ENCODE measurements at places on chromosomes 13 and 19.

DNA sequence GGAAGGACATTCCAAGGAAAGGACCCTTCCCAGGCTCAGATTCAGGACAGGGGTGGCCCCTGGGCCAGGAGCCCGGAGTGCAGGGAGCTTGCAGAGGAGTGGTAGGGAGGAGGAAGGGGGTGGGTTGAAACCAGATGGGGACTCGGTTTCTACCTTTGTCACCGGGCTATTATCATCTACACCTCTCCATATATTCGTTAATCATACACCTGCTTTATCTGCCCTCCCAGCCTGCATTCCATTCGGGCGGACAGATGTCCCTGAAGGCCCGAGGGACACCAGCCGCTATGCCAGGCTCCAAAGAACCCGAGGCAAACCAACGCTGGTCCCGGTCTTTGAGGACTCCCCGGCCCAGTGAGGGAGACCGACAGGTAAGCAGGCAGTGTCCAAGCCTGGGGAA is 15.5 kb upstream of the MYH14 start:
- no peak for DNase-seq

DNA sequence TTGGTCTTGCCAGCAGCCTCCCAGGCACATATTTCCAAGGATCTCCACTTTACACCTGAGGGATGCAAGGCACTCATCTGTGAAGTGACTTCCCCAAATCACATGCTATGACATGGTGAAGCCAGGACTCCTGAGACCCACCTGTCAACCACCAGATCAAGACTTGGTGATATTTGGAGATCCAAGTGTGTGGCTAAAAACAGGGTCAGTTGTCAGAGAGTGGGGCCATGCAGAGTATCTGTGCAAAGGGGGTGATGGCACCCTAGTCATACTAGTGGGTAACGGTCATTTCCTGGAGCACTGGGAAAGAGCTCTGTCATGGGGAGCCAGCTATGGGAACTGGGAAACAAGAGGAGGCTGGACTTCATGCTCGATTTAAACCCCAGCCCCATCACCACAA is 218.4 kb upstream of the IRS2 start:
- no peak for DNase-seq

DNA sequence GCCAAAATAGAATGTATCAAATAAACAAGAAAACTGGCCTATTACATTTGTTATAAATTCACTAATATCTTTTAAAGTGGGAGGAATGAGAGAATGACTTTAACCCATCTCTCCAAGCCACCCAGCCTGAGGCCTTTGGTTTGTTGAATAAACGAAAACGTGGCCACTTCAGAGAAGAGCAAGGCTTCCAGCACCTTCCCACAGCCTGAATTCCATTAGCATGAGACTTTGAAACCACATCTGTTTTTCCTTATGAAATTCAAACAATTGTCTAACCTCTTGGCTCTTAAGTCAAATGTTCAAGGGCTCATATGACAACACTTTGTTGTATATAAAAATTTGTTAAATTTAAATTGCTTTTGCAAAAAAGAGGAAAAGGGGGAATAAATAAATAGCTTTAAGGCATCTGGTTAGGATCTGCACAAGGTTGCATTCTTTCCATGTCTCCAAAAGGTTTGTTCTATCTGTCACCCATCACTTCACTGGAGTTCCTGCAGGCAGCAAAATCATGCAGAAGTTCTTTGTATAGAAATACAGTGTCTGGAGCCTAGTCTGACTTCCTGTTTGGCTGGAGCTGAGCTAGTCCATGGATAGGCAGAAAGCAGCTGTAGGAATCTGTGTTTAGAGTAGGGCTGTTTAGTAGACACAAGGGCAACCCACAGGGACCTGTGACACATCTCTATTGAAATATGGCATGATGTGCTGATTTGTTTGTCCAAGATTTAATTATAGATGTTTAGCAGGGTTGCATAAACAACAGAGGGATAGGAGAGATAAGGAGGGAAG is 502.3 kb downstream of the KCTD12 start:
- DNase-seq, result no peak

GRCh38 chr13:20043207-20043925 is 84.8 kb downstream of the ZMYM2 start:
- no peak for DNase-seq

- no peak for DNase-seq
These were observed 22.3 kb downstream of the GARRE1 start for GRCh38 chr19:34276614-34277013.

- no peak for DNase-seq
These were observed 140.5 kb upstream of the VSTM2B start for GRCh38 chr19:29385191-29385795.

DNA sequence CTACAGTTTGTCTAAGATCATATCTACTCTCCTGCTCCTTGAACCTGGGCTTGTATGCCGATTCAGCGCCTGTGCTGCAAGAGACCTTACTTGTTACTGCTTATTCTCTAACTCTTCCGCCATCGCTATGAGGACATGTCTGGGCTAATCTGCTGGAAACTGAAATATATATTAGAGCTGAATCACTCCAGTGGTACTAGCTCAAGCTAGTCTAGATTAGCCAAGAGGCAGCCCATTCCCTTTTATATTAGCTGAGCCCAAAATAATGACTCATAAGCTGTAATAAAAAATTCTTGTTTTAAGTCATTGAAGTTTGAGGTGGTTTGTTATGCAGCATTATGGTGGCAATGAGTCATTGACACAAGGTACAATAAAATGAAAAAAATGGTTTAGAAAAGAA is 52.8 kb downstream of the SLC6A16 start:
- no peak for DNase-seq

DNA sequence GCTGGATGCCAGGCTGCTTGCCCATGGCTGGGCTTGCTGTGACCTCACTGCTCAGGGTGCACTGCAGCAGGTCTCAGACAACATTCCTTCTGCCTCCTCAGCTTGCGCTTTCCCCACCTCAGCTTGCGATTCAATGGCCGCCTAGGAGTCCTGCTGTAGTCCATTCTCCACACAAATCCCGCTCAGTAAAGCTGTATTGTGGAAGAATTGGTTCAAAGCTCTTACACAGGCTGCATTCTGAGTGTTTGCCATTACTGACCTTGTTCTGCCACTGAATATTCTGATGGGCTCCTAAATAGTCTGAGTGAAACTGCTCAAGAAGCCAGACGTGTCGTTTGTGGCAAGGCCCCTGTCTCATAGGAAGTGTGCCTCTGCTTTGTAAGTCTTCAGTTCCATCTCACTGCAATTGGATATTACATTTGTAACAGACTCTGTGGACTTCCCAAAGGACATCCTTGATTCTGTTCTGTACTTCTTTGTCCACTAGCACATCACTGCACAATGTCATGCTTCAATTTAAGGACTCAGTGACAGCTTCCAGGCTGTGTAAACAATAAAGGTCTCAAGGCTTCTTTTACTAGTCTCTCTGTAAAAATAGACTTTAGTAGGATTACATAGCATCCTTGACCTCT is 49.8 kb downstream of the KATNAL1 start:
- no peak for DNase-seq

- DNase-seq, result no peak
These were observed 324.4 kb downstream of the SLITRK1 start for GRCh38 chr13:83557845-83558244.

GRCh38 chr19:40685563-40685962 is 4.9 kb downstream of the NUMBL start:
- no peak for DNase-seq

DNA sequence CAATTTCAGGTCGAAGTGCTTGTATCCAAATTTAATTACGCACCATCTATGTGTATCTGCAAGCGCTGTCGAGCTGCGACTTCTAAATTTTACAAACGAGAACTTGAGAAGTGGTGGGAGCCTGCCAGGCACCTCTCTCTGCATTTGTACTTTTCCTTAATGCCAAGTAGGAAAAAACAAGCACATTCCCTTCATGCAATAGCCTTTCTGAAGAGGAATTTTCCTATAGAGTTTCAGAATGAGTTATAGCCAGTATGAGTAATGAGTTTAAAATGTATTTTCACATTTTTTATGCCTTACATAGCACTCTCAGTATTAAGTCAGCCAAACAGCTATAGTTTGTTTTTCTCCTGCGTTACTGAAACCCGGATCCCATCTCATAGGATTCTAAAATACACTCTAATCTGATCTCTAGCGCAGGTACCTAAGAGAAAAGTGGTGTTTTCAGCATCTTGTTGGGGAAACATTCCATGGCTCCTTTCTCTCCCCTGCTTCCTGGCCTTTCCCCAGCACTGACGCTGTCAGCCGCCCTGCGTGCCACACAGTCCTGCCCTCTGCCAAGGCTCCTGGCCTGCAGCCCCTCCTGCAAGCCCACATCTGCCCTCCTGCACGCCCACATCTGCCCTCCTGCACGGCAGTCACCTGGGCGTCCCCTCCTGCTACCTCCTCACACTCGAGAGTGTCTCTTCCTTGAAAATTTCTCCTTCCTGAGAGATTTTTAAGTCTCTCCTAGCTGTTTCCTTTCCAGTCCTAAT is 526.9 kb downstream of the MYO16 start:
- no peak for DNase-seq

- no peak for DNase-seq
These were observed 11.1 kb downstream of the POU2F2 start for GRCh38 chr19:42121036-42121621.

- DNase-seq, result no peak
These were observed 399.7 kb upstream of the NBEA start for GRCh38 chr13:34542321-34542720.

DNA sequence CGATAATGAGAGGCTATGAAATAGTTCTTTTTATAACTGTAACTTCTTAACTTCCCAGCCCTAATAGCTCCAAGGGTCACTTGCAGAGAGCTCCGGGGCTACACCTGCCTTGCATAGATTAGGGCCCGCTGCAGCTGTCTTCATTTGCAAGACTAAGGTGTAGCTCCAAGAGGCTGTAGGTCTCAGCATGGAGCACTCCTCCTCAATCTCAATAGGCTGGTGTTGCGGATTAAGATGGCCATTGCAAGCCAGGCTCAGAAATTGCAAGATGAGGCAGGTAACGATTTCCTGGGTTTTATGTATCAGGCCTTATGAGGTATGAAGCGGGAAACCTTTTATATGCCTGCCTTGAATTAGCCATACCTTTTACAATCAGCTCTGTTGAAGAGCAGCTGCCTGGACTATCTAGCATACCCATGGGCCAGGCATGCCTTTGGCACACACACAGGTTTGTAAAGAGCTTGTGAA is 185.7 kb downstream of the TM9SF2 start:
- DNase-seq, result no peak

DNA sequence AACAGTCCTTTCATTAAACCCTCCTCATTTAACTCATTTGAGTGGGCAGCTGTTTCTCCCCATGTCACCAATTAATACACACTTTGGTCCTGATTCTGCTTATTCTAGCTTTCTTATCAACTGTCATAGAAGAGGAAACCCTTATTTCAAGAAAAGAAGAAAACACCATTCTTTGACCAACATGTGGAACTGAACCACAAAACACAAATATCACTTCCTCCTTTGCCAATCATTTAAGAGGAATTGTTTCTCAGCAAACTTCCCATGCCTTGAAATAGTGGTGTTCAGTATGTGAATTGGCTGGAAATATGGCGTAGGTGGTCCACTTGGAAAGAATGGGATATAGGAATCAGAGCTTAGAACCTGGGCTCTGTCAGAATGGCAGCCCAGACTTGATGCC is 20.4 kb downstream of the MBD3L2B start:
- no peak for DNase-seq

DNA sequence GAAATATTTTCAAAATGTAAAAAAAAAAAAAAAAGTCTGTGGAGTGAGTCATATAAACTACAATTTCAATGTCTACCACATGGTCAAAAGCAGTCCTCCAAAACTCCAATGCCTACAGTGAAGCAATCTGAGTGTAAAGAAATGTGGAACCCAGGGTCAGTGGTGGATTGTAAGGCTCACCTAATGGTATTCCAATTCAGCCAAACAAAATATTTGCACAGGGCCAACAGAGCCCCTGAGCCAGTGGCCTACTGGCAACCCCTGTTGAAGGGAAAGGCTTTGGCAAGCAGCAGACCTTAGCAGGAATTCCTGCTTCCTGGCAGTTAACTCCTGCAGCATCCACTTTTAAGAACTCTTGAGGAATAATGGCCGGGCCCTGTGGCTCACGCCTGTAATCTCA is 3.4 kb downstream of the DNMT1 start:
- DNase-seq, result no peak

DNA sequence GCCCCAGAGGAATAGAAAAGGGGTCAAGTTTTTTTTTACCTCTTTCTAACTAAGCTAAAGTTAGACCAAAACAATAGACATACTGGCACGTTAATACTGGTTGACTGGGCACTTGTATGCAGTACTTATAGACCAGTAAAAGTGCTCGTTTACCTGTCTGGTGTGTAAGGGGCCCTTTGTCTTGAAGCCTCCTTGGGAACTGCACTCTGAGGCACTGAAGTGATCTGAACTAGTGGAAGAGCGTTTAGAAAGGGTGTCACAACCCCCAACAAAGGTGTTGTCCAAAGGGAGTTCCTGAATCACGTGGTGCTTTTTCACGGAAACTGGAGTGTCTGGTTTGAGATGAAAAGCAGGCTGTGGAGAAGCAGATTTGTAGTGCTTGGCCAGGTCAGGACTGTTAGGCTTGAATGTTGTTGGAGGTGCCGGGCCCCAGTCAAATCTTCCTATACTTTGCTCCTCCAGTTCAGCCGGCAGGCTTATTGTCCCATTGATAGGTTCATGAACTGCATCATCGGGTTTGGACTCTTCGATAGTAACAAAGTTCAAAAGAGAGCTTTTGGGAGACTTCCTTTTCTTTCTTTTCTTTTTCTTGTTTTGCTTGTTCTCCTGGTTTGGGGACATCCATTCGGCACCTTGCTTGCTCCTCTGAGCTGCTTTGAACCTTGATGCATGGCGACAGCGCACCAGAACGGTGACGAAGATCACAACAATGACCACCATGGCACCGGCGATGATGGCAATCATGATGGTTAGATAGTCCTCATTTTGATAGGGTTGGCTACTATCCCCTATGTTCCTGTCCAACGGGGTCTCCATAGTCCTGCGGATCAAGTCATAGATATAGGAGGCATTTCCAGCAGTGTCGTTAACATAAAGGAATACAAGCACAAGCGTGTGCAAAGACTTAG is 4.6 kb downstream of the PCDH9 start:
- DNase-seq, result no peak

DNA sequence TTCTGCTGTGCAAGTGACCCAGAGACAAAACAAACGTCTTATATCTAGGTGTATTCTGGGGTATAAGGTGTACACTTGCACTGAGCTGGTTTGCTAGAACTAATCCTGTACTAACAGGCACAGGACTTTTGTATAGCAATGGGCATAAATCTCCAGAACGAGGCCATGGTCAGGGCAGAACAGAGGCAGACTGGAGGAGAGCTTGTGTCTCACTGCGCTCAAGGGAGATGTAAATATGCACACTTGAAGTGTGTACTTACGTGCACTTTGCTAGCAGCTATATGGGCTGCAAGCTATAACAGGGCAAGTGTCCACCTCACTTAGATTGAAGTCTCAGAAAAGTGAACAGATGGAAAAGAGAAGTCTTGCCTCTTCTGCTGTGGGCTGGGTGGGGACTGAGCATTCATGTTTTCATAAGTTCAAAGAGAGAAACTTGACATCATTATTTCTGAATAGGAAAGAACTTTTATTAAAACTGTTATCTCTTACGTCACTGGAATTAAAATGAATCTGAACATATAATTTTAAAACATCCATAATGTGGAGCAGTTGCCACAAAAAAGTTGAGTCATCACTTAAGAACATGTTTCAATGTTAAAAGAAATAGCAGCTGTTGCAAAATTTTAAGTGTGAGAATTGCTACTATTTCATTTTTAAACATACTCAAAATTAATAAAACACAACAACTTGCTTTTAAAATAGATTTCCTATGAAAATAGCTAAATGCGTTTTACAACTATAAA is 888.3 kb downstream of the PCDH9 start:
- DNase-seq, result no peak

GRCh38 chr19:18150776-18151624 is 2.0 kb upstream of the PIK3R2 start:
- no peak for DNase-seq

GRCh38 chr19:7815325-7815724 is 14.7 kb upstream of the EVI5L start:
- DNase-seq, result no peak
